ENCODE measurements at places on chromosomes 7 and 10.
A peak's percentile ranks its signal among the peaks of the same experiment; 100 is the strongest.

- DNase-seq: no peak
These were observed 7.4 kb downstream of the ELFN1 start for GRCh38 chr7:1677206-1678080.

DNA sequence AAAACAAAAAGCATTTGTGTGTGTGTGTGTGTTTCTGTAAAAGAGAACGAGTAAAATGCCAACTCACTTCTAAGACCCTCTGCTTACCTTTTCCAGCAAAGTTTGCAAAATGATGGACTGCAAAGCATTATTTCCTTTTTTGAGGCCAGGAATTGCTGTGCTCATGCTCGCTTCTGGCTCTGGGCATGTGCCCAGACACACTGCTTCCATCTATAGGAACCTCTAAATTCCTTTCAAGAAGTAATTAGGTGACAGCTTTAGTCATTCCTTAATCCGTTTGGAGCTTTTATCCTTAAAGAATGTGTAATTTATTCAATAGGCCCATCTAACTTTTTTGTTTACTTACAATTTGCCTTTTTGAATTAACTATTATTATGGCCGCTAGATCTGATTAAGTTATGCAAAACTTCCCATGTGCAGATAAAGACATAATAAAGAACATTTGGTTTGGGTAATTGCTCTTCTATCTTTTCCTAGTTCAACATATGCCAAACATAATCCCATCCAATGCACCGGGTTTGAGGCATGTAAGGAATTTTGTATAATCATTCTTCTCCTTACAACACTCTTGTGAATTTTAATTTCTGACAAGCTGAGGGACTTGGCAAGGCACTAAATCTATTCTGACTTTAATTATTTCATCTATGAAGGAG lies 34.7 kb downstream of the A1CF start:
- DNase-seq: no peak

DNA sequence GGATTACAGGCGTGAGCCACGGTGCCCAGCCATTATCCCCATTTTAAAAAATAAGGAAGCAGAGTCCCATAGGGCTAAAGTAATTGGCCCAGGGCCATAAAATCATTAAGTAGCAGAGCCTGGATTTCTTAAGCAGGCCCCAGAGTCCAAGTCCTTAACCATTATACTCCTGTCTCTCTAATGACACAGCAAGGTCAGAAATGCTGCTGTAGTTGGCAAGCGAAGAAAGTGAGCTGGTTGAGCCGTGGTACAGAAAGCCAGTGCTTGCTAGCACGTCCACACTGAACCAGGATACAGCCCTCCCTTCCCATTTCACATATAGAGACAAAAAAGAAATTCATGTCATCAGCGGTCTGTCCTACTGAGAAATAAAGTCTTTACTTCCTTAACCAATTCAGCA lies 562.7 kb downstream of the GALNT17 start:
- DNase-seq: no peak

- DNase-seq: no peak
These were observed 23.5 kb downstream of the SGCE start for GRCh38 chr7:94632338-94633013.

DNA sequence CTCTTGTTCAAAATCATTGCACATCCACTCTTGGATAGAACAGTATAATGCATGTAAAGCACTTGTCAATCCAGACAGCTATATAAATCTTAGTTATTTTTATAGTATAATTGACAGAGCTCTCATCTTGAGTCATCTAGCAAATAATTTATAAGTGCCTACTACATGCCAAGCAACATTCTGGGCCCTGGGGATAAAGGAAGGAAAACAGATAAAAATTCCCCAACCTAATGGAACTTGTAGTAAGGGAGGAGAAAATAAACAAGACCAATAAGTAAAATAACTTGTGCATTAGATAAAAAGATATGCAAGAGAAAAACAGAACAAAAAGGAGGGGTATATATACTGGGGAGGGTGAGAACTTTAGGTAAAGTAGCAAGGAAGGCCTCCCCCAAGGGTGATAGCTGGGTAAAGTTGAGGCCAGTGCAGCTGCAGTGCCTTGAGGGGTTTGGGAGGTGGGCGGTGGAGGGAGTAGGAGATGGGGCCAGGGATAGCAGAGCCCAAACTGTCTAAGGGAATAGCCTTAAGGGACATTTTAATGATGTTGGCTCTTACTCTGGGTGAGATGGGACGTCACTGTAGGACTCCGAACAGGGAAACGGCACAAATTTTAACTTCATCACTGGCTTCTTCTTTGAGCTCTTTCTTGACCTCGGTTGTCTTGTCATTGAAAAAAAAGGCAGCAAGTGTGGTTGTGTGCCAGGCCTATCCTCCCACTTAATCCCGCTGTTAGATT lies 79.3 kb upstream of the SEC61G start:
- DNase-seq: no peak

DNA sequence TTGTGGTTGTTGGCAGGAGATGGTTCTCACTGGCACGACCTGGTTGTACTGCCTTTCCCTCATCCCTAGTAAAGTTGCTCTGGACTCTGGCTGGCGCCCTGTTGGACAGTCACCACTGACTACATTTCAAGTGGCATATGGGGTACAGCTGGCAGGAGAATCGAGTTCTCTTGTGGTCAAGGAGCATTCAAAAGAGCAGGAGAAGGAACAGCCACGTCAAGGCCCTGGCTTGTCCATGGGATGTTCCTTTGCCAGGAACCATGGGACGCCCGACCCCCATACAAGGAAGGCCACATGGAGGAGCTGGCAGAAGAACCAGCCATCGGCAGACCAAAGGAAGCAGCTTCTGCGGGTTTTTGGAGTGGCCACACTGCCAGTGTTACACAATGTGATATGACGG lies 87.0 kb upstream of the SLC25A13 start:
- DNase-seq: no peak

- no peak for DNase-seq
These were observed 48.7 kb downstream of the LSMEM1 start for GRCh38 chr7:112529521-112529920.

DNA sequence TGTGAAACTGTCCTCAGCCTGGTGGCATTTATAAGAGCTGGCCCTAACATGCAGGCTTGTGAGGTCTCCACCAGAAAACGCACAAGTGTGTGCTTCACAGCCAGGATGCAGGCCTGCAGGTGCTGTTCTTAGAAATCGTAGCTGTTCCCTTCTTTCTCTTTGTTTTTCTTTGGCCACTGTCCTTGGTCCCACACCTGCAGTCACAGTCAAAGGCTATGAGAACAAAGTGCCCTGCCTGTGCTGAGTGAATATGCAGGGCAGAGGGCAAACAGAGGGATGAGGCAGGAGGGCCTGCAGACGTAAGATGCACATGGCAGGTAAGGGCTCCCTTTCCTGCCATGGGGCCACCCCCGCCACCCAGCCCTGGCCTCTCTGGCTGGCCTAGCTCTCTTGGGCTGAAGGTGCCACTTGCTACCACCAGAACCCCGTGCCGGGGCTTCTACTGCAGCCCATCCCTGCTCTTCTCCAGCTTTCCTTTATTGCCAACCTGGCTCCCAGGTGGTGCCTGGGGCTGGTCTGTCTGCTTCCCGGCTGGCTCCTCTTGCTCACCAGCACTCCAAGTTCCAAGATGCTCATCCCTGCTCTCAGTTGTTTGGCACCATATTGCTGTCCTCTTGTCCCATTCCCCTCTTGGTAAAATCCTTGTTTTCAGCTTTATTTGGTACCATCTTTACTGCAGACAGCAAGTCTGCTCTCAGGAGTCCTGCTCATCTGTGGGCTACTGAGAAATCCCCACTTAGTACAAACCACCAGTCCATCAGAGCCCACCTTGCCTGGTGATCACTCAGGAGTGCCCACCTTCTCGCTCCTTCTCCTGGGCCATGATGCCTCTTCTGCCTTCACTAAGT lies 308.1 kb upstream of the ZMIZ1 start:
- no peak for DNase-seq

DNA sequence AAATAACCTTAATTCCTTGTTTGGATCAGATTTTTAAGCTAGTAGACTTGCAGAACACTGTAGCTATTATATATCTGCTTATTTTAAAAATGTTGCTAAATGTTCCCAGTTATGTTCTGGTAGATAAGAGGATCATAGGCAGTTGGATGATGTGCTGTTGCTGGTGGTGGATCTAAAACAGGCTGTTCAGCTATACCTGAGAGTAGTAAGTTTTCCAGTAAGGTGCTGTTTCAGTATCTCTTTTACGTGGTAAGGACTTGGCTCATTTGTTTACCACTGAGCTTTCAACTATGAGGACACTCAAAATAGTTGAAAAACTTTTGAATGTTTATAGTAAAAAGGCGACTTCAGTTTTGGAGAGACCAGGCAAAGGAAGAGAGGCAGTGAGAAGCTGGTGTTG lies 180.9 kb downstream of the CDK14 start:
- DNase-seq: no peak

DNA sequence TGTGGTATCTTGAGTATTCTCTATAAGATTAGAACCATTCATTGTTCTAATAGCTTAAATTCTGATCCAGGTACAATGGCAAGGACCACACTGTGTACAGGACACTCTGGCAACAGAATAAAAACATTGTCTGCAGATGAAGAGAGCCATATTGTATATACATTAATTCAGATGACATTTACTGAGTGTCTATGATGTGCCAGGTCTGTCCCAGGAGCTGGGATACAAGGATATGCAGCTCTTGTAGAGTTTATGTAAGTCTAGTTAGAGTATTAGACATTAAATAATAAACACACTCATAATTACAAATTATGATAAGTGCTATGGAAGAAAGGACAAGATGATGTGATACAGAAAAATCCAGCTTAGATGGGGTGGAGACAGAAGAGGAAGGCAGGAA lies 184.1 kb downstream of the HIBADH start:
- DNase-seq: no peak

DNA sequence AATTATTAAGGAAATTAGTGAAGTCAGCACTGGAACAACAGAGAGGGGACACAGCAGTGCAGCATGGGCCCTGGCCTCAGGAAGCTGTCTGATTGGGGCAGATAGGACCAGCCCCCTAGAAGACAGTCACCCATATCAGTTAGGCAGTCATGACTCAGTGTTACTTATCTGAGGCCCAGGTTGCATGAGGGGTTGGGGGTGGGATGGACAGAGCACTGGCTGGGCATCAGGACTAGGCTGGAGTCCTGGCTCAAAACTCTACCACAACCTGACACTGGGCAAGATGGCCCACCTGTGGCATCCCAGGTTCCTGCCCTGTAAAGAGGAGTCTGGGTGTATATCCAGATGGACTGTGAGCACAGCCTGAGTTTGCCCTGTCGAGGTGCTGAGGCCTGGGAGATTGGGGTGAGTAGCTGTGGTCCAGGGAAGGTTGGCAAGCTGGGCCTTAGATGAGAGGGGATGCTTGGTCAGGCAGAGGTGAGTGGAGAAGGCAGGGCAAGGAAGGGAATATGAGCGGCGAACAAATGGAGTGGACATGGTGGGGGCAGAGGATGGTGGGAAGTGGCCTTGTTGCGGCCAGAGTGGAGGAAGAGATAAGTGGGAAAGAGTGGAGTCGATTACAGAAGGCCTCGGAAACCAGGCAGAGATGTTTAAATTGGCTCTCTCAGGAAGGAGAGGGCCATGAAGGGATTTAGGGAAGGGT lies 37.5 kb downstream of the HK1 start:
- DNase-seq: no peak

GRCh38 chr7:151428378-151429236 lies 11.3 kb downstream of the CRYGN start:
- no peak for DNase-seq

- no peak for DNase-seq
These were observed 7.8 kb downstream of the C1GALT1 start for GRCh38 chr7:7190142-7190541.

DNA sequence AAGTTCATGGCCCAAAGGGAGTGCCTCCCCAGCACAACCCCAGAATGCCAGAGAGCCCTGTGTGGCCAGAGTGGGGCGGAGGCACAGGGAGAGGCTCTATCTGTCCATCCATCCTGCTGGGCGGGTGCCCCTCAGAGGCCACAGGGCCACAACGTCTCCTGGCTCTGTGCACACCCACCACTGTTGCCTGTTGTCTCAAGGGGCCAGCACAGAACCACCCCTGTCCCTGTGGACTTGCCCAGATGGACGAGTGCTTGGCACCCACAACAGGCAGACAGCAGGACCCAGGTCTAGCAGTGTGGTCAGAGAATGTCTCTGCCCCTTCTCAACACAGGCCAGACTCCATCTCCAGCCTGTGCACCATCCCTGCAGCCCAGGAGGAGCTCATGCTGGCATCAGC lies 92.8 kb downstream of the PAXIP1 start:
- DNase-seq: no peak

DNA sequence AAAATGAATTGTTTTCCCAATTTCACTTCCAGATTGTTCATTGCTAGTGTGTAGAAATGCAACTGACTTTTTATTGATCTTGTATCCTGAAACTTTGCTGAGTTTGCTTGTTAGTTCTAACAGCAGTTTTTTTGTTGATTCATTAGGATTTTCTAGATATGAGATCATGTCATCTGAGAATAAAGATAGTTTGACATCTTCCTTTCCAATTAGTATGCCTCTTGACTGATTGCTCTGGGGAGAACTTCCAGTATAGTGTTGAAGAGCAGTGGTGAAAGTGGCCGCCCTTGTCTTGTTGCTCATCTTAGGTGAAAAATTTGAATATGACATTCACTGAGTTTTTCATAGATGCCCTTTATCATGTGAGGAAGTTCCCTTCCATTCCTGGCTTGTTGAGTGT lies 11.9 kb upstream of the SUN1 start:
- DNase-seq: no peak

GRCh38 chr10:22022257-22023032 lies 18.9 kb upstream of the DNAJC1 start:
- DNase-seq: peak; percentile 53

GRCh38 chr7:133253519-133253875 lies 619 bp downstream of the EXOC4 start:
- DNase-seq: no peak

DNA sequence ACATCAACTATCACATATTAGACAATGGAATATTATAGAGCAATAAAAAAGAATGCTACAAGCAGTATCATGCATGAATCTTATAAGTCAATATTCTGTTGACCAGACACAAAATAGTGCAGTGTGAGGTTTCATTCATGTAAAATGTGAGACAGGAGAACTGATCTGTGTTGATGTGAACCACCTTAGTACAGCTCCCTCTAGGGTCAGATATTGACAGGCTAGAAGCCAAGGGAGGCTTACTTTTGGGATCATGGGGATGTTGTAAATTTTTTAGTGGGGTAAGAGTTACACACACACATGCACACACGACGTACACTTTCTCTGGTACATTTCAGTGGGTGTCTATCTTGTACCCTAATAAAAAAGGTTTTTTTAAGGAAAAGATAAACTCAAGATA lies 231.6 kb upstream of the FOXK1 start:
- DNase-seq: no peak

DNA sequence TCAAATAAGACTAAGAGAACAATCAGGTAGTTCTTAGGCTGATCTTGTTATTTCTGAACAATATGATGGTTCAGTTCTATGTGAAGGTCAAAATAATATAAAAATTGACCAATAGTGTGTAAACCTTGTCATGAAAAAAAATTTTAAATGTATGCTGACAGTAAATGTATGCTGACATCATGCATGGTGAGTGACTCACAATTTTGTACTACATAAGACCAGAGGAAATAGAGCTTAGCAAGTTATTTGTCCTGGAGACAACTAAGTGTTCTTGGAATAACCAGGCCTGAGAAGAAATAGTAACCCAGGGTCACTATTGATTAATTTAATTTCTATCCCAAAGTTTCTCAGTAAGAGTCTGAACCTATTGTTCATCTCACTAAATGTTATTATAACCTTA lies 182.2 kb upstream of the PCDH15 start:
- DNase-seq: no peak

- no peak for DNase-seq
These were observed 31.5 kb upstream of the RBM20 start for GRCh38 chr10:110612629-110613028.

Measured in activated naive CD4-positive, alpha-beta T cell treated with anti-CD3 and anti-CD28 coated beads, Interleukin-2, amount 50 U/mL, for 16 hours (primary cell).